RPMI8226 (cell line): ENCODE measurements at places on chromosomes 13 and 19.

DNA sequence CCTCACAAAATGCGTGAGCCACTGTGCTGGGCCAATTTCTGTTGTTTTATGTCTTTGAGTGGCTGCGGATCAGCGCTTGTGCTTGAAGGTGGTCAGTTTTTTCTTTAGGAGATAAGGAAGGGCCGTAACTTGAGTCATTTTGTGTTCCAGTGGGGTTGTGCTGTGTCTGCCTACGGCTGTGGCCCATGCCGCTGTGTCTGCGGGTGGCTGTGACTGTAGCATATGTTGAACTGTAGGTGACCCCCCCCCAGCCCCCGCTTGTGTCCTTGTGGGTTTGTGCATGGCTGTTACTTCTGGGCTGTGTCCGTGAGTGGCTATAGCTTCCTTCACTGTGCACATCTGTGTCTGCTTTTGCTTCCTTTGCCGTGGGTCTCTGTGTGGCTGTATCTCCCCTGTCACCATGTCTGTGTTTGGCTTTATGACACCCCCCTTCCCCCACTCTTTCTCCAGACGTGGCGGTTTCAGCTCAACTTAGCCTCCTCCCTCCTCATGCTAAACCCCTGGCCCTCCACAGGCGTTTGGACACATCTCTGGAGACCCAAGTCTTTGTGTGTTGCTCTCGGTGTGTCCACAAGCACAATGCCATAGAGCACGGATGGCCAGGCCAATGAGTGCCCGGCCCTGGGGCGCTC, 675 bp downstream of the PPP1R14A start:
- DNase-seq = no peak

GRCh38 chr13:40790154-40790616, 774 bp downstream of the SLC25A15 start:
- DNase-seq = no peak

GRCh38 chr19:51830274-51830673, 35.3 kb downstream of the FPR3 start:
- DNase-seq = peak; percentile 9

DNA sequence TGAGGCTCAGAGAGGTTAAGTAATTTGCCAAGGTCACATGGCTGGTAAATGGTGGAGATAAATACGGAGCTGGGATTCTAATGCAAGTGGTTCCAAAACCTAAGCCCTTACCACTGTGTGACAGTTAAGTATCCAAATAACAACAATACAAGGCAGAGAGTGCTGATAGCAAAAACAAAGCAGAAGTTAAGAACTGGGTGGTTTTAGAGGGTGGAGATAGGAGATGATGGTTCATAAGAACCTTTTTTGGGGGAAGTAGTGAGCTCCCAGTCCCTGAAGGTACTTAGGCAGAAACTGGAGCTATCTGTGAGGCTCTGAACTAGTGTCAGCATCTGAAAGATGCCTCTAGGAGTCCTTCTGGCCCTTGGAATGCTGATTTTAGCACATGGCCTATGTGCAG, 56.2 kb upstream of the UBE2L5 start:
- no peak for DNase-seq
